DND-41 (cell line): ENCODE measurements at places on chromosomes 4 and X.
A peak's percentile ranks its signal among the peaks of the same experiment; 100 is the strongest.

GRCh38 chr4:31908261-31908660 is 1188.1 kb downstream of the PCDH7 start:
- DNase-seq: no peak

GRCh38 chr4:80215449-80216052 is 18.2 kb downstream of the PRDM8 start:
- no peak for DNase-seq

- no peak for DNase-seq
These were observed 271.8 kb upstream of the GK2 start for GRCh38 chr4:79679859-79680258.

GRCh38 chrX:72367516-72367915 is 61.8 kb upstream of the CITED1 start:
- DNase-seq: no peak

- no peak for DNase-seq
These were observed 77.3 kb upstream of the IL2 start for GRCh38 chr4:122533841-122534240.

GRCh38 chrX:21932292-21933002 is 8.1 kb upstream of the SMS start:
- no peak for DNase-seq

GRCh38 chrX:56751071-56751470 is 22.0 kb downstream of the NBDY start:
- DNase-seq: no peak

- no peak for DNase-seq
These were observed 6.4 kb upstream of the UBA1 start for GRCh38 chrX:47187106-47187677.

DNA sequence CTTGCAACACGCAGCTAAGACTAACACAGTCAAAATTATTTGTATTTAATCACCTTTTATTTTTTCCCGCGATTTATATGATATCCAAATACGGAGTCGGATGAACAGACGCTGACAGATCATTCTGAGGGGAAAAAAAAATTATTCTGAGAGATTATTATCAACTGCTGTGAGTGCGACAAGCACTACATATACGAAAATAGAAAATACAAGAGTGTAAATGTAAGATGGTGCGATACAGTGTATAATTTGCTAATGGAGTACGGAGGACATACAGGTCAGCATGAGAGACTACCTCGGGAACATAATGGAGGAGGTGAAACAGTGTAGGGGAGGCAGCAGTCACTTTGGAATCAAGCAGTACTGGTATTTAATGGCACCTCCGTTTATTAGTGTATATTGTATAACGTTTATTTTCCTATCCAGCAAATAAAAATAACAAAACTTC is 2.8 kb upstream of the LIN54 start:
- no peak for DNase-seq

DNA sequence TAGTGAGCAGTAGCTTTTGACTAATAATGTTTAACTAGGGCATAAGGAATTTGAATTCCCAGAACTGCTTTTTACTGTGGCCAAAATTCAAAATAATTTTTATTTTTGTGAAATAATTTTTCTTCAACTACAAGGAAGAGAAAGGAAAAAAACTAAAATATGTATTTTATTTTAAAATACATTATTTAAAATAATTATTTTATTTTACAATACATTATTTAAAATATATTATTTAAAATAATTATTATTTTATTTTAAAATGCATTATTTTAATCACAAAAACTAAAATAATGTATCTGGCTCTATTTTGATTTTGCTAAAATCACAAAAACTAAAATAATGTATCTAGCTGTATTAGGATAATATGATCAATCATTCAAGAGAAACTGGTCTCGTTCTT is 210.4 kb downstream of the RELL1 start:
- no peak for DNase-seq

DNA sequence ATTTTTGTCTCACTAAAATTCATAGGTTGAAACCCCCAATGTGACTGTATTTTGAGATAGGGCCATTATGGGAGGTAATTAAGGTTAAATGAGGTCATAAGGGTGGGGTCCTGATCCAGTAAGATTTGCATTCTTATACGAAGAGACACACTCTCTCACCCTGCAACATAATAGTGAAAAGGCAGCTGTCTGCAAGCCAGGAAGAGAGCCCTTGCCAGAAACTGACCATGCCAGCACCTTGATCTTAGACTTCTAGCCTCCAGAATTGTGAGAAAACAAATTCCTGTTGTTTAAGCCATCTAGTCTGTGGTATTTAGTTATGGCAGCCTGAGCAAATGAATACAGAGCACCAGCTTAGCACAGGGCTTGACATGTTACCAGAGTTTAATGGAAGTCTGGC is 17.5 kb upstream of the IGSF1 start:
- no peak for DNase-seq

DNA sequence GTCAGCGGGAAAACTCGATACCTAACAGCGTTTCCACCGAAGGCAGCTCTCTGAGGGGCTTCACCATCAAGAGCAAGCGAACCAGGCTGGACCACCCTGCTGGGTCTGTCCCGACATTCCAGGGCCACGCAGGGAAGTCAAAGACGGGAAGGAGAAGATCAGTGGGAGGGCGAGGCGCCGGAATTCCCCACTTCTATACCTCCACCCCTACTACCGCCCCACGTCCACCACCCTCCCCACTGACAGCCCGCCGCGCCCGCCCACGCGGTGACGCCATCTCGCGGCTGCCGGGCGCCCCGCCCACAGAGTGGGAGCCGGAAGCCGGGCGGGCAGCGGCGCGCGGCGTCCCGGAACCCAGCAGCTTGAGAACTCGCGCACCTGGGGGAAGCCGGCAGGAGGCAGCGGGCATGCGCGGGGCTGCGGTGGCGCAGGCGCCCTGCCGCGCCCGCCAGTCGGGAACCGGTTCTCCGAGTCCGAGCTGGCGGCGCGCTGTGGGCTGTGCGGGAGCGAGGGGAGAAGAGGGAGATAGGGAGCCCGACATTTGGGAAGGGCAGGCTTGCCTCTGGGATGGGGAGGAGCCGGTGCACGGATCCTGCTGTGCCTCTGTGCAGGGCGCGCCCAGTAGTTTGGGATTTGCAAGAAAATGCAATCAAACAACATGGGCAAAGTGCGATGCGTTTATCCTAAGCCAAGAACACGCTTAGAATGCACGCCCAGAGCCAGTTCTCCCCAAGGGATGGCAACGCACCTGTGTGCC is 3.2 kb upstream of the STIM2 start:
- DNase-seq: peak; percentile 89

DNA sequence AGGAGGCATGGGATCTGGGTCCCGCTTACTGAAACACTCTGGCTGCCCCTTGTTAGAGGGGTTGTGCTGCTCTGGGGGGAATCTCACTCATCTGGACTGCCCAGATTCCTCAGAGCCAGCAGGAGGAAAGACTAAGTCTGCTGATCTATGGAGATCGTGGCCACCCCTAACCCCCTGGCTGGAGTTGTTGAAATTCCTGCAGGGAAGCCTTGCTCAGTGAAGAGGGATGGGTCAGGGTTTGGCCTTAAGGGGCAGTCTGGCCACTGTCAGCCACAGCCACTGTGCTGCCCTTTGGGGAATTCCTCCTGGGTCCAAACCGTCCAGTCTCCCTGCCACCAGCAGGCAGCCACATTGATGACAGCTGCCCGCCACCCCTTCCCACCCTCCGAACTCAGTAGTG is 362.0 kb upstream of the AMOT start:
- DNase-seq: no peak

GRCh38 chr4:80585542-80585941 is 250.0 kb downstream of the CFAP299 start:
- DNase-seq: no peak

GRCh38 chrX:34555481-34555880 is 101.6 kb downstream of the TMEM47 start:
- no peak for DNase-seq

GRCh38 chr4:163167333-163167626 is 590 bp upstream of the NAF1 start:
- DNase-seq: no peak

GRCh38 chr4:53695540-53696463 is 104.5 kb upstream of the LNX1 start:
- no peak for DNase-seq
